ENCODE measurements at places on chromosomes 16 and 17.

GRCh38 chr16:77398495-77398894 is 36.3 kb downstream of the ADAMTS18 start:
- DNase-seq: no peak

DNA sequence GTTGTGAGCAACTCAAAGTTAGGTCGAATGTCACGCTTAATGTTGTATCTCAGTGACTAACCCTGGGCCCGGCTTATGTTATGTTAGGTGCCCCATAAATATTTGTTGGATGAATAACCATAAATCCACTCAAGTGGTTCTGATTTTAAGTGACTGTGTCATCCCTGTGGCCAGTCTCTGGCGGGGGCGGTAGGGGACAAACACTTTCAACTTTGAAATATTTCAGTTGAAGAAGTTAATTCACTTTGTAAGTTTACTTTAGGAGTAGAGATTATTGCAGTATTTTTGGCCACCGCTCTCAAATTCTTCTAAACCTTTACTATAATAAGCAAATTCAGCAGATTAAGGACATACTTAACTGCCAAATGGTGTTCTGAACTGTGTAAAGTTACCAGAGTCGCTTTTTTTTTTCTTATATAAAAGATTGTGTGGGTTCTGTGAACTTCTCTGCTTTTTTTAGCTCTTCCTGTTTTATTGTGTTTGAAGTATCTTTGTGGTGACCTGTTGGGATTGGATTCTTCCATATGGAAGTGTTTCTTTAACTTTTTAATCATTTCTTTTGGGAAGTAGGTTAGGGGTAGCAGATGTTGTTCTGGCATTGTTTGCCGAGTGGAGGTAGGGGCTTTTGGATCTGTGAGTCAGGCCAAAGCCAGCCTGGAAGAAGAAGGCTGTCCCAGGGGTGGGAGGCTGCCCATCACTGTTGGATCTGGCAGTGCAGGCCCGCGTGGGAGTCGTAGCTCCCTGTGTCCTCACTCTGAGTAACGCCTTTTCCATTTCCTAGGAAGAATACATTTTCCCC is 61.4 kb upstream of the TBX2 start:
- no peak for DNase-seq

DNA sequence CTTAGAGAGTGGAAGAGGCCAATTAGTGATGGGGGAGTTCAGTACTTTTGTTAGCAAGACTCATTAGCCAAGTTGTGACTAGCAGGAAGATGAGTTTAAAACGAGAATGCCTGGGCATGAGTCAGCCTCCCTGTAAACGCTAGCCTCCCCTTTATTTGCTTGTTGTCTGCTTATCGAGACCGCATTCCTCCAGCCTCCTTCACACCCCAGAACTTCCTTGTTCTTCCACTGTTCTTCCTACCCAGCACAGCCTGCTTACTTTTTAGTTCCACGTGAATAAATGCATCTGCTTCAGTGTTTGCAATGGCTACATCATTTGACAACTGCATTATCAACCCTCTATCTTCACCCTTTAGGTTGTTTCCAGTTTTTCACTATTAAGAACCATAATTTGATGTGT is 20.2 kb upstream of the OR3A1 start:
- DNase-seq: no peak

GRCh38 chr16:81424771-81425170 is 19.8 kb upstream of the CMIP start:
- DNase-seq: no peak

GRCh38 chr16:76484020-76484419 is 206.8 kb downstream of the CNTNAP4 start:
- DNase-seq: no peak

- peak; percentile 35 for DNase-seq
Observed at GRCh38 chr16:47392081-47392480, 68.8 kb downstream of the ITFG1 start.

DNA sequence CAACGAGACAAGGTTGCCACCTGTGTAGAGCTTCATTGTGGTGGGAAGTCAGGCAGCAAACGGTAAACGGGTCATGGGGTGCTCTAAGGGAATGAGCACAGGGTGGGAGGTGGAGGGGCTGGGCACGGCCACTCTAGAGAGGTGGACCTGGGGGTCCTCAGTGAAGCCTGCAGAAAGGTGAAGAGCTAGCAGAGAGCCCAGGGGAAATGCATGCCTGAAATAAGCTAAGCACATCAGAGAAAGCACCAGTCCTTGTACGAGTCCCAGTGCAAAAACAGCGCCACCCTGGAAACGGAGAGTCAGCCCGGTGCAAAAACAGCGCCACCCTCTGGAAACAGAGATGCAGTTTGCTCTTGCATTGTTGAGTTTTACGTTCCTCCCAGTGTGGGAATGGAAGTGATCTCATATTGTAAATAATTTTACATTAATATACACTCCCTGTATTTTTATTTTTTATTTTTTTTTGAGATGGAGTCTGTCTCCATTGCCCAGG is 65.0 kb downstream of the TBC1D16 start:
- DNase-seq: no peak

- no peak for DNase-seq
Observed at GRCh38 chr17:48624544-48625494, 1.3 kb downstream of the HOXB9 start.

DNA sequence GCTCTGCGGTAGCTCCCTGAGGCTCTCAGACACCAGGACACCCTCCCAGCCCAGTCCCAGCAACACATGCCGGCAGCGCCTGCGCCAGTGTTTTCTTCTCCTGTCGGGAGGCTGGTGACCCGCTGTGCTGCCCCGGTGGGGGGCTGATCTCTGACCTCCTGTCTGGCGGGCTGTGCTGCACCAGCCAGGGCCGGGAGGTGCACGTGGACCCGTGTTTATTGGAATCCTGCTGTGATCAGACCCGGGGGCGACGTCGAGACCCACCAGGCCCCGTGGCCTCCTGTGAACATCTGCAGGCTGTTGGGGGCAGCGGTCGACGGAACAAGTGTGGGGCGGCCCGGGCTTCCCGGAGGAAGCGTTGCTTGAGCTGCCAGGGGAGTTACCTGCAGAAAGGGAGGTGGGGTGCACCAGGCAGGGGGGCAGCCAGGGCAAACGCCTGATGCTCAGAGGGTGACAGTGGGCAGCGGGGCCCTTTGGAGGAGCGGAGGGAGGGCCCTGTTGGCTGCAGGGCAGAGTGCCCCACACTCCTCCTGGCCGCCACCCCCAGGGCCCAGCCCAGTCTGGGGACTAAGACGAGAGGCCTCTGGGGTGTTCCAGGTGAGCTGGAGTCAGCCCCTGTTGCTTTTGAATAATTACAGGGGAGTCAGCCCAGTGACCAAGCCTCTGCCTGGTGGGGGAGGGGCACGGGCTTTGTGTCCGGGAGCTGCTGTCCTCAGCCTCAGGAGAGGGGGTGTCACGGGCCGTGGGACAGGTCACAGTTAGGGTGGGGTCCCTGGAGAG is 2.3 kb upstream of the SSTR5 start:
- DNase-seq: no peak

DNA sequence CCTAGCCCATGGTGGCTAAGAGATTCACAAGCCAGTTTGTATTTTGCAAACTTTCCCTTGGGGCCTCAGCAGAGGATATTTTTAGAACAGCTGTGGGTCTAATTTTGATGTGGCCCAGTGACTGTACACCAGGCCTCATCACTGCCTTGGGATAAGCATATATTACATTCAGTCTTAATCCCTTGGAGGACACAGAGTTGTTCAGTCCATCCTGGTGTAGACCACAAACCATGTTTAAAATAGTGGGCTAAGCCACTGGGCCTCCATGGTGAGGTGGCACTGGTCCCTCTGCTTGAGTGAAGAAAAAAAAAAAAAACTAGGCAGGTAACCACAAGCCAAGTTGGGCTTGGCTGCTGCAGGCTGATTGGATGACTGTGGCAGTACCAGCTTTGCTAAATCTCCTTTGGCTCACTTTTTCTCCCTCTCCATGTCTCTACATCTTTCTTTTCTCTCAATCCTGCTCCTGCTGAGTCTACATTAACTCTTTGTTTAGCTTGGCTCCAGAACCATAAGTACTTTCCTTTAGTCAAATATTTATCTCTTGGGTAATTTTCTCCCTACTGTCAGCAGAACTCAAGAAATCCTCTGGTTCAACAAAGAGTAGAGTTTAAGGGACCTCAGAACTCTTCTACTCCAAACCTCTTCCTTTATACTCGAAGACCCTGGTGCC is 120.0 kb upstream of the TBX2 start:
- no peak for DNase-seq

DNA sequence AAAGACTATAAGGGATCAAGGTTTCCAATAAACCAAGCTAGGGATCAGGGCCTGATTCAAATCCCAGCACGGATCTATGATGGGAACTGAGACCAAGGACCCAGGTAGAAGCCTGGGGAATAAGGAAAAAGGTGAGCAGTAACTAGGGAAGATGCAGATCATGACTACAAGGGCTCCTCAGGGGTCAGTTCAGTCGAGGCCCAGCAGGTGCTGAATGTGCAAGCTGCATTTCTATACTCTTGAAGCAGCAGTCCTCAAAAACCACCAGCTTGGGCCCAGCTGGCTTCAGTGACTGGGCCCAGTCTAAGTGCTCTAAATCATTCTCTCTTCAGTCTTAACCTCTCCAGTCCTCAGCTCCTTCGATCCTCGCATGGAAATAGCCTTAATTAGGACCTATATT is 228.8 kb upstream of the AXIN2 start:
- DNase-seq: no peak

DNA sequence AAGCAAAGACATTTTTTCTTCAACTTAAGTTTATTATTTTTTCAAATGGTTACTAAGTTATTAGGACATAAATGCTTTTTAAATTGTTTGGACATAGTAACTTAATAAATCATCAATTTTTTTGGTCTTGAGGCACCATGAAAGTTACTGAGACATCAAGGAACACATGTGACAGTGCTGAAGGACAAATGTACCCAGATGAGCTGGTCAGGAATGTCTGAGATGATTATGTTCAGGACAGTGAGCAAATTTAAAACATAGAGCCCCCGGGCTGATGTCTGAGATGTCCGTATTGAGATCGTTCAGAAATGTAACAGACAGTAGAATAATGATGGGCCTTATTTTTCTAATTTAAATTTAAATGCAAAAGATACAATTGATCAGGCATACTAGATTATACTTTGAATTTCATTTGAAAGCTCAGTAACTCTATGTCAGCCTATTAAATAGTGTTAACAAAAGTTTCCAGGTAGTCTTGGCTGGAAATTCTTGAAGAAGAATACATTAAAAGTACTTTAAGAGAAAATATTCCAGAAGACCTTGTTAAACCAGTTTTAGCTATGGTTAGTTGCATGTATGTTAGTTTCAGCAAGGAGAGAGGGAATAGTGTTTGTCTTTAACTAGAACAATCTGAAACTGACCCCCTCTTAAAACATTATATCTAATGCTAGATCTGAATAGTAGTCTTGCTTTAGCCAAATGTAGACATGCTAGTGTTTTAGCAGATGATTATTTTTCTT is 36.4 kb downstream of the SEC14L1 start:
- no peak for DNase-seq

DNA sequence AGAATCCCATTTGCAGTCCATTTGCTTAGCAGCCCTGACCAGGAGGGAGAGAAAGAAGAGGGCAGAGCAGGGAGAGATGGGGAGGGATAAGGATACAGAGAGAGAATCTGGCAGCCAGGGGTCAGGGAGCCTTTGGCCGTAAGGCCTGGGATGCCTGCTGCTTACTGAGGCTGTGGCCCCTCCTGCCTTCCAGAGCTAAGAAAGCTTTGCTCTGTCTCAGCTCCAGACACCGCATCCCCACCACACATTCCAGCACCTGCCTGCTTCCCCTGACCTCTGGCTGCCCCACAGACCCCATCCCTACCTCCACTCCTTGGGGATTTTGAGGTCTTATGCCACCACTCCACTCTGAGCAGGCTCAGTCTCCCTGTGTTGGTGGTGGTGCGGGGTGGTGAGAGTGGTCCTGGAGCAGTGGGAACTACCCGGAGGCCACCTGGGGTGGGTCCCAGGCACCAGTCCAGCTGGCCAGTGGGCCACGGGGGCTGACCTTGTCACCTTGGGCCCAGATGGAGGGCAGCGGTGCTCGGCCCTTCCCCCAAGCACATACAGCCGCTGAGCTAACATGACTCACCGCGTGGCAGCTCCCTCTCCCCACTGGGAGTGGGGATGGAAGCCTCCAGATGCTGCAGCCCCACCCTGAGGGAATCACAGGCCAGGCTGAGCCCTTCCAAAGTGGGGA is 58.3 kb downstream of the RAI1 start:
- DNase-seq: no peak

DNA sequence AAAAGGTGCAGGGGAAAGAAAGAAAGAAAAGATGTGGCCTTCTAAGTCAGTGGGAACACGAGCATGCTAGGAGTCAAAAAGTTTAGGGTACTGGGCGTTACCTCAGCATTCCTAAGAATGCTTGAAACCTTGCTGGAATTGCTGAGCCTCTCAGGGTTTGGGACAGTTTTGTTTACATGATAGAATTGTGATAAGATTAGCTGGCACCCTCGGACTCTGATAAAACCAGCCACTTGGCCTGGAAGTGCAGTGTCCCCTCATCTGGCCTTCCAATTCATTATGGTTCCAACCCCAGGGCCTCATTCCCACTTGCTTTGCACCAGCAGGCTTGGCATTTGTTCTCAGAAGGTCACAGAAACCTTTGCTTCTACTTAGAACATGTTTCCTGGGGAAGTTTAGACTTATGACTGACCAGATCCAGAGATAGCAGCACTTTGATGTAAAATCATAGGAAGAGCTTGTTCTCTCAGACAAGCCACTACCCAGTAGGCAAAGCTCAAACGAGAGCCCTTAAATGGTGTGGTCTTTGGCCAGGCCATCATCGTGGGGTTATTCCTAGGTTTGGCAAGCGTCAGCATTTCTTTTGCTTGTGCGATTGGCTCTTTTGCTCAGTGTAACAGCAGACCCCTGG is 8.0 kb downstream of the SGF29 start:
- no peak for DNase-seq

DNA sequence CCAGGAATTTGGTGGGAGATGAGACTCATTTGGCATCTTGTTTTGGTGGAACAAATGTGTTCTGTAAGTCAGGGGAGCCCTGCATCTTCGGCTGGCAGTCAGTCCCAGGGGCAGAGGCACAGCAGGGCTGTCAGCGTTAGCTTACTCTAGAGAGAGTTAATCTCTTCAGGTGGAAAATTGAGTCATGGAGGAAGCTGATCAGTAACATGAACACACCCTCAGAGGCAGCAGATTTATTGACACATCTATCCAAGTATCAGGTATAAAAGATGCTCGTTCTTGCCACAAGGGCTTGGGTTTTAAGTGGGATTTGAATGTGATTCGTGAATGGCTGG is 55.2 kb downstream of the EPN2 start:
- DNase-seq: no peak

DNA sequence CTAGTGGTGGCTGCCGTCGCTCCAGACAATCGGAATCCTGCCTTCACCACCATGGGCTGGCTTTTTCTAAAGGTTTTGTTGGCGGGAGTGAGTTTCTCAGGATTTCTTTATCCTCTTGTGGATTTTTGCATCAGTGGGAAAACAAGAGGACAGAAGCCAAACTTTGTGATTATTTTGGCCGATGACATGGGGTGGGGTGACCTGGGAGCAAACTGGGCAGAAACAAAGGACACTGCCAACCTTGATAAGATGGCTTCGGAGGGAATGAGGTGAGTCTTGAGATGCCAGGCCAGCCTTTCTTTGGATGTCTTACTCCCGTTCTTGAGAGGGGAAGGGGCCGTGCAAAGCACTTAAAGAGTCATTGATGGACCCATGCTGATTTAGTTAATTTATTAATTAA is 16.1 kb downstream of the ARSG start:
- no peak for DNase-seq

GRCh38 chr17:3959295-3959899 is 4.8 kb downstream of the ATP2A3 start:
- no peak for DNase-seq

Measured in GM12864 (cell line).